ENCODE measurements at places on chromosomes 11 and 22.

DNA sequence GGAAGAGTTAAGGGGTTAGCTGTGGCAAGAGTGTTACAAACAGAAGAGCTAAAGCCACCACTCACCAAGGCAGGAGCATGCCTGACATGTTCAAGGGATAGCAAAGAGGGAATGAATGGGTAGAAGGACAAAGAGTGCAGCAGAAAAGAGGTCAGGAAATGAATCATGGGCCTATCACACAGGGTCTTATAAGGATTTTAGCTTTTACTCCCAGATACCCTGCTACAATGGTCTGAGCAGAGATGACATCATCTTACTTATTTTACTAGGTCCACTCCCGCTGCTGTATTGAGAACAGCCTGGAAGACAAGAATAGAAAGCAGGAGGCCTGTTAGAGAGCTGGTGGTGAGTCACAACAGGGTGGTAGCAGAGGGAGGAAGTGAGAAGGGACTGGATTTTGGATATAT lies 9.8 kb downstream of the TRAF6 start:
- DNase-seq: peak; percentile 55

- no peak for DNase-seq
These were observed 7.4 kb upstream of the PATL1 start for GRCh38 chr11:59676205-59676604.

- DNase-seq: peak; percentile 63
These were observed 1.0 kb downstream of the PAX6 start for GRCh38 chr11:31809857-31810778.

DNA sequence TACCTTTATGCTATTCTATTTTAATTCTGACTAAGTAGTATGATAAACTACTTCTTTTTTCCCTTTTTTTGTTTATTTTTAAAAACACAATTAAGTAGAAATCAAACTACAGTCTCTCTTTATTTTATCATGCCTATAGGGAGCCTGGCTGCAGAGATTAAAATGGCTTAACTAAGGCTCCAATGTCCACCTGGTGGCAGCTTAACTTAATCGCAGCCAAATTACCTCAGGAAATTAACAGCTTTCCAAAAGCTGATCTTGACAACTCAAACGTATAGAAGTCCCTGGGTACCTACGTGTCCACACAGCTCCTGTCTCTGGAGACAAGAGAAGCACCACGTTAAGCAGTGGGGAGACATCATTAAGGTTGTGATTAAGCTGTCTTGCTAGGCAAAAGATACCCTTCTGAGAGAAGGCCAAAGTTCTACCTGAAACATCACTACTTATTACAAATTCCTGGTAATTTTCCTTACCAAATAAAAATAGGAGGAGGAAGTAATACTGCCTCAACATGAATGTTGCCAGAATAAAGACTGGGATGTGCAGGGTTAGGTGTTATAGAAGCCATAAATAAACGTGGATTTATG lies 63.2 kb upstream of the SNX19 start:
- DNase-seq: peak; percentile 42

- DNase-seq: no peak
These were observed 33.3 kb downstream of the P4HA3 start for GRCh38 chr11:74278103-74278502.

DNA sequence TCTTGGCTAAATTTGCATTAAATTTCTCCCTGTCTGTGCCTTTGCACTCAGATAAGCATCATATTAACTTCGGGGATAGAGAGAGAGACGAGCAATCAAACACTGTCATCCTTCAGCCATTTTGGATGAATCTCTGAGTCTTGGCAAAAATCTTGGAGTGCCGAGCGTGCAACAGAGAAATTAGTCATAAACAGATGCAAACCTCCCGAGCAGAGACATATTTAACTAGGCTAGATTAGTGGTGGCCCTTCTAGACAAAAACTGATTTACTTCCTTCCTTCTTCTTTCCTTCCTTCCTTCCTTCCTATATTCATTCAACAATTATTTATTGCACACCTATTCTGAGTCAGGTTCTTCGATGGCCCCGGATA lies 114.4 kb upstream of the BLID start:
- no peak for DNase-seq

DNA sequence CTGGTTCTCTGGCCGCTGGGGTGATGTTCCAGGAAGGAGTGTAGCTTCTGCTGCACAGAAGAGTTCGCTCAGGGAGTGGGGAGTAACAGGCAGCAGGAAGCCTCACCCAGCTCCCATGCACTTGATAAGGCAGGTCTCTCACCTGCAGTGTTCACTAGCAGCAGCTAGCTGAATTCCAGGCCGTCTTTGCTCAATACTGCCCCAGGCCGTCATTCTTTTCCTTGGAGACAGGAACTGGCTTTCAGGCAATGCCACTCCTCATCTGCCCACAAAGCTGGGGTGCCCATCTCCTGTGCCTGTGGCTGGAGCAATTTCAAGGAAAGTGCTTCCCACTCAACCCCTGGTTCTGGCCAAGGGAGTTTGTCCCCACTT lies 66.1 kb downstream of the ARHGAP42 start:
- DNase-seq: no peak

- no peak for DNase-seq
These were observed 2.9 kb downstream of the E2F8 start for GRCh38 chr11:19237813-19238212.

DNA sequence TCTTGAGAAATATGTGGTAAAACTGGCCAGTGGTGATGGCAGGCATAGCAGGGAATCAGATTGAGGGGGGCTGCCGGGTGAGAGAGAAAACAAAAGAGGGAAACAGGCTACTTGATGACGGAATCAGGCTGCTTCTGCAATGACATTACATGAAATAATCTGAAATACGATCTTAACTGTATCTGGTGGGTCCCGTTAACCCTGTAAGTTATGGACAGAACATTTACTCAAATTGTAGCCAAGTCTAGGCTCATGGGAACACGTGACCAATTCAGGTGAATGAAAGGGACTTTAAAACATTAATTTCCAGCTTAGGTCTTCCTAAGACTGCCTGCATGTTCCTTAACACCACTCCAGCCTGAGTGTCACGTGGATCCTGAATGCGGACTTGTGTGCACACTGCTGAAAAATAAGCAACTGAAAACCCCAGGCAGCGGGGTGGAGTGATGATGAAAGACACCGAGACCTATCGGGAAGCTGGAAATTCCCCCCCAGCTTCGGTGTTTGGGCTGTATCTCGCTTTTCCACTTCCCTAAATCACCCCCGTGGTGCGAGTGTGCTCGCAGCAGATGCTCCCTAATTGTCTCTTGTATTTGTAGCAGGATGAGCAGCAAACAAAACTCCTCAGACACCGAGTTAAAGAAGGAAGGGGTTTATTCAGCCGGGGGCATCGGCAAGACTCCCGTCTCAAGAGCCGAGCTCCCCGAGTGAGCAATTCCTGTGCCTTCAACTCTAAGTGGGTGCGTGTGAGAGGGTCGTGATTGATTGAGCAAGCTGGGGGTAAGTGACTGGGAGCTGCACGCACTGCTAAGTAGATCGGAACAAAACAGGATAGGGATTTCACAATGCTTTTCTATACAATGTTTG lies 145.0 kb upstream of the GRK3 start:
- DNase-seq: peak; percentile 30

GRCh38 chr22:39535357-39535725 lies 2.8 kb upstream of the RPS19BP1 start:
- peak; percentile 51 for DNase-seq

- no peak for DNase-seq
These were observed 128.5 kb downstream of the ENTHD1 start for GRCh38 chr22:39765046-39765445.

DNA sequence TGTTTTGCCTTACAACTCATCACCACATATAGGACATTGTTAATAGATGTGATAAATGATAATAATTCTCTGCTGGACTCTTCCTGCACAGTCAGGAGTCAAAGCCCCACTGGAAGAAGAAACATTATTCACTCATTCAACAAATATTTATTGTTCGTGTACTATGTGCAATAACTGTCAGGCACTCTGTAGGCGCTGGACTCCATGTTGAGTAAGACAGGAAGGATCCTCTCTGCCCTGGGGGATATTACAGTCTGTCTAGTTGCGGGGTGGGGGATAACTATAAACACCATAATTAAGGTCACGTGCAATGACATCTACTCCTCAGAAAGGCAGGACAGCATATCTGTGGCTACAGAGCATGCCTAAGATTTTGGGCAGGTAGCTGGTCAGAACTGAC lies 281.1 kb downstream of the FAT3 start:
- DNase-seq: no peak

- DNase-seq: no peak
These were observed 359.7 kb downstream of the MN1 start for GRCh38 chr22:27441706-27442475.

DNA sequence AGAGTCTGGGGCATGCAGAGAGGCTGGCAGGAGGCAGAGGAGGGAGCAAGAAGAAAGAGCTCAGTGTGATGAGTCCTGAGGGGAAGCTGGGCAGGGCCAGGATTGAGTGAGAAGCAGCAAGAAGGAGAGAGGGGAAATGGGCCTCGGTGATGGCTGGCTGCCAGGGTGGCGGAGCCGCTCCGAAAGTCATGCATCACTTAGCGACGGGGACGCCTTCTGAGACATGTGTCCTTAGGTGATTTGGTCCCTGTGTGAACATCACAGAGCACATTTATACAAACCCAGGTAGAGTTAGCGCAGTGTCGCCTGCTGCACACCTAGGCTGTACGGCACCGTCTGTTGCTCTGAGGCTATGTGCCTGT lies 15.1 kb downstream of the TBC1D22A start:
- DNase-seq: no peak

DNA sequence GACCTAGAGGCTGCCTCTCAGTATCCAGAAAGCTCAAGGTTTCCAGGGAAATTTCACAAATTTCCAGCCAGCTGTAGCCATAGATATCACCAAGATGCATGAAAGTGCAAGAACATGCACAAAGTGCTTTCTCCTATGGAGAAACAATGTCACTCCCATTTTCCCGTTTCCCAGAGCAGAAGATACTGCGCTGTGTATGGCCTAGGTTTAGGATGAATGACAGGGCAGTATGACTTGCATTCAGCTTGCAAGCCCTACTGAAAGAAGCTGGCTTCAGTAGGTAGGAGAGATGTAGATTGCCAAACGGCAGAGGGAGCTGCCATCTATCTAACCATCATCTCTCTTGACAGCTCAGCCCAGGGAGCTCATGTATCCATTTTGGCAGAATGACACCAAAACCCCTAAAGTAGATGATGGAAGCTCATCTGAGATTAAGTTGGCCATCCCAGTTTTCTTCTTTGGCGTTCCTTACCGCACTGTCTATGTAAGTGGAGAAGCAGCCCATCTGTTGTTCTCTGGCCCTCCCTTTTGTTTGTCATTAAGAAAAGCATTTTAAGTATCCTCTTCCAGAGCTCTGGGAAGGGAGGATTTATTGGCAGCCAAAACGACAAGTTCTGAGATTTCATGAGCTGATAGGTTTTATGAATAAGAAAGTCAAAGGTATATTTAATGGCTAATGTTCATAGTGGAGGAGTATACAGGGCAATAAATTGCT lies 4.6 kb downstream of the TECTA start:
- peak; percentile 21 for DNase-seq

DNA sequence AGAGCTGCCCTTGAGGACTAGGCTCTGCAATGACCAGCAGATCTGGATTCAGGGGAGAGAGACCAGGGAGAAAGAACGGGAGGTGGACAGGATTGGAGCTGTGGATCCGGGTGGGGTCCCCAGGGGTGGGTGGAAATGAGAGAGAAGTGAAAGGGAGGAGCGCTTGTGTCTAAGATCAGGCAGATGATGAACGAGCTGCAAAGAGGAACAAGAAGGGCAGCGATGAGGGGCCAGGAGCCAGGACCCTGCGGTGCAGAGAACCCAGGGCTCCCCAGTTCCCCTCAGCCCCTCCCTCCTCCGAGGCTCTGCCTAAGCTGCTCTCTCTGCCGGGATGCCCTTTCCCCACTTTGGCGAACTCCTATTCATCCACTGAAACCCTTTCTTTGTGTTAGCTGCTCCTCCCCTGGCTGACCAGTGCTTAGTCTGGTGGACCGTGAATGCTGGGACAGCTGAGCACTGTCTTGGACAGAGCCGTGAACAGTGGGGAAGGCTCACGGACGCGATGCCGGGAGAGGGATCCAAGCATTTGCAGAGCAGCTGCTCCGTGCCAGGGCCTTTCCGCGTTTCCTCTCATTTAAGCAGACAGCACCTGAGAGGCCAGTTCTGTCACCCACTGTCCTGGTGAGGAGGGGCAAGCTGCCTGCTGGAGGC lies 35.9 kb downstream of the SHISAL1 start:
- DNase-seq: no peak

DNA sequence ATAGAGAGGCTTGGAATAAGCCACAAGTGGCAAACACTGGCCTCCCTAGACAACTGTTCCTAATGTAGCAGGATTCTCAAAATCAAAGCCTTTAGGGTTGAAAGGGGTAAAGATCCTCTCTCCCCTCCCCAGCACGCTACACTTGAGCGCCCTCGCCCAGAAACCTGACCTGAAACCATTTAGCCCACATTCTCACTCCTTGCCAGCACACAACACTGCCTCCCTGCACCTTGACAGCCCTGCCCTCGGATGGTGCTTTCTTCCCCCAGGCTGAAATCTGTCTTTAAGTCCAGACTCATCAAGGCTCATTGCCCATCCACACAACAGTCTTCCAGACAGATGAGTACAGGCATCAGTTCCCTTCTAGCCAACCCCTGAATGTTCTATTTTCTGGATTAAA lies 26.5 kb downstream of the CWC15 start:
- DNase-seq: no peak

DNA sequence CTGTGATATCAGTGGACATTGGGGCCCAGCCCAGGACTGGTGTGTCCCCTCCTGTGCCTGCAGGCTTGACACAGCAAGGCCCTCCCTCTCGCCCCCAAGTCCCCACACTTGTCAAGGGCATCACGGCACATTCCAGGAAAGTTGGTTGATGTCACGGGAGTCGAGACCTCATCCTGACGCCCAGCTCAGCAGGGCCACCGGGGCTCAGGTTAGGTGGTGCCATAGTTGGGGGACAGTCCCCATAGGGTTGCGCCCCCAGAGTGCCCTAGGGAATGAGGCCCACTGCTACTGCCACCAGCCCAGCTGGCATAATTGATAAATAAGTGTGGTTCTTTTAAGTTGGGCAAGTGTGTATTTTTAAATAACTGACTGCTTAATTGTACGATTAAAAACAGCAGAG lies 28.3 kb upstream of the GRAMD4 start:
- DNase-seq: no peak

DNA sequence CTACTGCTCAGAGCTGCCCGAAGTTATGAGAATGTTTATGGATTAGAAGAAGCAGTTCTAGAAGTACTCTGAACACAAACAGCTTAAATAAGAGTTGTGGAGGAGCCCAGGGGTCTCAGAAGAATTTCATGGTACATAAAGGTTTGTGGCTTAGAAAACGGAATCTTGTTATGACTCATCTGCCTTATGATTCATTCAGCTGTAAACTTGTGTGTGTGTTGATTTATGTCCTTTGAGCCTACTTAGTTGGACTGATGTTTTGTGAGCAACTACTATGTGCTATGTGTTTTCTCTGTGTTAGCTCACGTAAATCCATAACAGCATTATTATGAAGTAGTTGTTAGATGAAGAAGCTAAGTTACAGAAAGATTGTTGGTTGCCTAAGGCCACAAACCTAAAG lies 203.7 kb downstream of the PGR start:
- no peak for DNase-seq
